Foreskin keratinocyte (primary cell): ENCODE measurements at places on chromosomes 2 and 18.
A peak's percentile ranks its signal among the peaks of the same experiment; 100 is the strongest.

GRCh38 chr2:159683817-159684216, 28.5 kb upstream of the MARCHF7 start:
- DNase-seq, result no peak

GRCh38 chr2:179538406-179539123, 273.9 kb upstream of the SESTD1 start:
- DNase-seq, result peak; percentile 64

- DNase-seq, result no peak
These were observed 54.3 kb upstream of the PKDCC start for GRCh38 chr2:41993435-41993925.

GRCh38 chr2:109611467-109612095, 2.2 kb downstream of the SEPTIN10 start:
- no peak for DNase-seq

GRCh38 chr2:84380875-84381274, 78.2 kb downstream of the SUCLG1 start:
- no peak for DNase-seq

- no peak for DNase-seq
These were observed 277.6 kb downstream of the ZNF804A start for GRCh38 chr2:184875911-184876310.

- no peak for DNase-seq
These were observed 150.8 kb downstream of the AQP4 start for GRCh38 chr18:26714739-26715138.

GRCh38 chr2:177429688-177430325, 37.2 kb downstream of the AGPS start:
- peak; percentile 90 for DNase-seq

- DNase-seq, result no peak
These were observed 7.2 kb upstream of the NEURL3 start for GRCh38 chr2:96512341-96512740.

DNA sequence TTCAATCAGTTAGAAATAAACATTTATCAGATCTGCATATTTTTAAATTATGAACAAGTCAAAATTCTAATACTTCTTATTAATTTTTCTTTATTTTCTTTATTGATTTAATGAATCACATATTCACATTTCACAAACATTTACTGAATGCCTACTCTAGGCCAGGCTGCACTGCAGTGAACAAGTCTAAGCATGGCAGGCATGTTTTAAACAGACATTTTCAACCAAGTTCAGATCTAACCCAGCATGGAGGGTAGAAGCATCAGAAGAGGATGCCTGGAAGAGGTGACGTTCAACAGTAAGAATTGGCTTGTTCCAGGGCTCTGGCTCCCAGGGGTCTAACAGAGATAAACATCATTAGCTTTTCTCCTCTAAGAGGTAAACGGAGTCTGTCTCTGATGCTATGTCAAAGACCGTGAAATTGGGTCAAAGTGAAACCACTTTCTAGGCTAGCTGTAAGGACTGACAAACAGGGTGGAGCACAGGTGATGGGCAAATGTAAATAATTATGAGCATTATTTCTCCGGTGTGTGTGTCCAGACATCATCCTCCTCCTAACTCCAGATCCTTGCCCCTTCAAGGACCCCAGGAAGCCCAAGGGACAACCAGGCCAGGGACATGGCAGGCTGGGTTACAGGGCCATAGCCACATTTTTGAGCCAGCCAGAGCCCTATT, 50.6 kb downstream of the UNC50 start:
- DNase-seq, result no peak

GRCh38 chr2:214504599-214505376, 93.9 kb downstream of the VWC2L start:
- no peak for DNase-seq

GRCh38 chr2:9385841-9386240, 37.5 kb downstream of the ITGB1BP1 start:
- DNase-seq, result no peak

GRCh38 chr2:69629921-69630608, 13.5 kb downstream of the AAK1 start:
- no peak for DNase-seq

- DNase-seq, result no peak
These were observed 53.5 kb upstream of the DAPL1 start for GRCh38 chr2:158741625-158742024.

- DNase-seq, result no peak
These were observed 2.0 kb upstream of the ZNF516 start for GRCh38 chr18:76497021-76497420.

DNA sequence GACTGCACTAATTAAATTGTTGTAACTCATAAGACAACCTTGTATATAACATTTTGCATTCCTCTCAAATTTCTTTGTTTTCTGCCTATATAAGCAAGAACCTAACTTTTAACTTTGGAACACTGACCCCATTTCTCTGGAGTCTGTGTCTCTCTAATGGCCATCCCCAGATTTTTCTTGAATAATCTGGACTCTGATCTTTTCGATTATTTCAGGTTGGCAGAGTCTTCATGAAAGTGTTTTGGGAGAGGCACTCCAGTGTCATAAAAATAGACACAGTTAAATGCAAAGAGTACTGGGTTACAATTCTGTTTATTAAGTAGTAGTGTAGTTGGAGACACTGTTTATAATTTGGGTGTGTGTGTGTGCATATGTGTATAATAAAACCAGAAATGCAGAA, 1467.7 kb upstream of the CELF4 start:
- DNase-seq, result no peak

- no peak for DNase-seq
These were observed 8.9 kb downstream of the ZAP70 start for GRCh38 chr2:97722227-97722626.

GRCh38 chr2:15554525-15555218, 6.5 kb downstream of the NBAS start:
- no peak for DNase-seq

DNA sequence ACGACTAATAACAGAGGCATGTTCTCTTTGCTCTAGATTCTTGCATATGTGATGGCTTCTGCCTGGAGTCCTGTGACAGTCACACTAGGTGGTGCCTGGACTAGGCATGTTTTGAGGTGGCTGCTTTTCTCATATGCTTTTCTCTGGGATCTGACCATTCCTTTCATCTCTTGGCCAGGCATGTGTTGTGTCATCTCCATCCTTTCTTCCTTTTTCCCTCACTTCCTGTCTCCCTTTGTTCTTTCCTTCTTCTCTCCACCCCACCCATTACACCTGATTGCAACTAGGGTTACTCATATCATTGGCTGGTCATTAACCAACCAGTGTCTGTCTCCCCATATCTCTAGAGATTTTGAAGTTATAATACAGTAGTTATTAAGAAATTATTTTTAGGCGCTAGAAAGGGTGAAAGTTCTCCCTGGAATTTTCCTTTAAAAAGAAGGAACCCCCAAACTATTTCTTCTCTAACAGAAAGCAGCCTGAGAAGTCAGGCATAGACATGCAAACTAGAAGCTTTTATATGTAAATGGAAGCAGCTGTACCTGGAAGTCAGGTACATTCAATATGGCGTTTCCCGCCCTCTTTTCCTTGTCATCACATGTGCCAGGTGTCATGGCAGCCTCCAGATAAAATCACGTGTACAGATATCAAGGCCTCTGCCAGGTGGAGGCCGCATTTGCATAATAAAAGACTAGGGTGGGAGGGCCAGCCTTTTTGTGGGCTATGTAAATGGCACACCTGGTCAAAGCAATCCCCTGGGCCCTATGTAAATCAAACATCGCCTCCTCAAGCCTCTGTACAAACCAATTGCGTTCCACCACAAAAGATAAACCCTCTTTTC, 220.4 kb upstream of the MEX3C start:
- DNase-seq, result no peak
